ENCODE measurements at places on chromosomes 6 and 20.

GRCh38 chr20:4136078-4136966 is 121.0 kb upstream of the RNF24 start:
- DNase-seq: no peak

- DNase-seq: no peak
These were observed 84.5 kb upstream of the PRND start for GRCh38 chr20:4637081-4637797.

DNA sequence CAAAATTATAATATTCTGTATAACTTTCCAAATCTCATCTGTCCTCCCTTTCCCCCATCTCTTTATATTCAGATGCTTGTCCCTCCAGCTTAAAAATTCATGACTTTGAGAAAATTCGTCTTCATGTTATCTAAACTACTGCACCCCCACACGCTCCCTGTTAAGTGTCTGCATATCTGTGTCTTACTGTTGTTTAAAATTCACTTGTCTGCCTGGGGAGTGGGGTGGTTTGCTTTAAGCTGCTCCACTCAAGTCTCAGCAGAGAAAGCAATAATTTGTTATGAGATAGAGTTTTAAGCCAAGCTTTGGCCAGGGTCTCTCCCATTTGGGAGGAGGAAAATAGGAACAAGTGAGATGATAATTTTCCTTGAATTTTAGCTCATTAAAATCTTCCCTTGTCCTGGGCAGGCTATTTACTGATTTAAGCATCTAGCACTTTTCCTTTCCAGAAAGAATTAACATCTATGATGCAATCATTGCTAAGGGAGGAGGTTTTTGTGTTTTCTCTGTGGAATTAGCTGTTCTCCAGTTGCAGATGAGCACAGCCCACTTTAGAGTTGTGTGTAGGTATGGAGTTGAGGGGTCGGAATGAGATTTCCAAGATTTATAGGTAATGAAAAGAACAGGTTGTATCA is 36.8 kb downstream of the MTHFD1L start:
- no peak for DNase-seq

- no peak for DNase-seq
These were observed 40.5 kb upstream of the TAF8 start for GRCh38 chr6:42009844-42010184.

- DNase-seq: no peak
These were observed 24.6 kb downstream of the RIPOR2 start for GRCh38 chr6:24910961-24911725.

All from hematopoietic multipotent progenitor cell (in vitro differentiated cells).